A673 (cell line): ENCODE measurements at places on chromosomes 3 and 15.

GRCh38 chr15:77387365-77388105, 32.4 kb downstream of the PEAK1 start:
- DNase-seq = peak; percentile 27
- no peaks in the 10 kb centered on the region for H3K27me3 ChIP-seq

DNA sequence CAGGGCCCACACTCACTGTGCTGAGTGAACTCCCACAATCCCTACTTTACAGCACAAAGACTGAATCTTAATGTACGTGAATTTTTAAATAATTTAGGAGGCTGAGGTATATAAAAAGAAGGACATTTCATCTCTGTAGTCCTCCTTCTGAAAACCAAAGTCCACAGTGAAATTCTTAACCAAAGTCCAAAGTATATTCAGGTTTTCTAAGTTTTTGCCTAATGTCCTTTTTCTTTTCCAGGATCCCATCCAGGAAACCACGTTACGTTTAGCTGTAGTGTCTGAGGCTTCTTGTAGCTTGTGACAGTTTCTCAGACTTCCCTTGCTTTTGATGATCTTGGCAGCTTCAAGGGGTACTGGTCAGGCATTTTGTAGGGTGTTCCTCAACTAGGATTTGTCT, 44.5 kb downstream of the SCAP start:
- no peaks in the 10 kb centered on the region for H3K4me1 ChIP-seq
- no peaks in the 10 kb centered on the region for H3K27me3 ChIP-seq
- H3K27ac ChIP-seq = no peak overlapping the region

- no peak for DNase-seq
- no peaks in the 10 kb centered on the region for H3K4me1 ChIP-seq
- no peaks in the 10 kb centered on the region for H3K36me3 ChIP-seq
- no peaks in the 10 kb centered on the region for H3K27me3 ChIP-seq
- no peak overlapping the region for H3K27ac ChIP-seq
- H3K4me3 ChIP-seq = no peak overlapping the region
These were observed 45.4 kb upstream of the CTSH start for GRCh38 chr15:78990278-78990677.

- H3K27me3 ChIP-seq = no peaks in the 10 kb centered on the region
- H3K27ac ChIP-seq = no peak overlapping the region
- no peaks in the 10 kb centered on the region for H3K4me1 ChIP-seq
- no peak for DNase-seq
These were observed 653.6 kb downstream of the NLGN1 start for GRCh38 chr3:174051191-174051590.

DNA sequence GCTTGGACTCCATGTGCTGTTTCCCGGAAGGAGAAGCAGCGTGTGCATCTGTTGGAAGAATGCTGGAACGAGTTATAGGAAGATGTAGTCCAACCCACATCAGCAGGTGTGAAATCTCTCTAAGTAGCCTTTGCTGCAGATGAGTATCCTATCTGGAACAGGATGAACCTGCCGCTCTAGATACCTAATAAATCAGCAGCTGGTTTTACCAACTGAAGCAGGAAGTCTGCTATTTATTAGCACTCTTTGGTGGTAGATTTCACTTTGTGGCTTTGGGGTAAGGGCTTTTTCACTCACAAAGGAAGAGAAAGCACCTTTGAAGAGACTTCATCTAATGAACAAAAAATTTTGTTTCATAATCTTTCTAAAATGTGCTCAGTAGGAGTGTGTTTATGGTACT, 66.4 kb downstream of the DCUN1D1 start:
- no peaks in the 10 kb centered on the region for H3K4me1 ChIP-seq
- H3K36me3 ChIP-seq = no peaks in the 10 kb centered on the region
- H3K4me3 ChIP-seq = no peak overlapping the region
- H3K27me3 ChIP-seq = no peaks in the 10 kb centered on the region

GRCh38 chr15:63041974-63042876, at the start of gene TPM1:
TSS of gene TPM1 (plus strand) at chr15:63042747. CDS start at chr15:63042830, 83 bp downstream.
- DNase-seq = peak; percentile 51
- no peak within 1 kb of the TSS for H3K27ac ChIP-seq
- H3K4me1 ChIP-seq = peaks cover 17% of the 10 kb centered on the region
- H3K27me3 ChIP-seq = peaks cover 68% of the 10 kb centered on the region

DNA sequence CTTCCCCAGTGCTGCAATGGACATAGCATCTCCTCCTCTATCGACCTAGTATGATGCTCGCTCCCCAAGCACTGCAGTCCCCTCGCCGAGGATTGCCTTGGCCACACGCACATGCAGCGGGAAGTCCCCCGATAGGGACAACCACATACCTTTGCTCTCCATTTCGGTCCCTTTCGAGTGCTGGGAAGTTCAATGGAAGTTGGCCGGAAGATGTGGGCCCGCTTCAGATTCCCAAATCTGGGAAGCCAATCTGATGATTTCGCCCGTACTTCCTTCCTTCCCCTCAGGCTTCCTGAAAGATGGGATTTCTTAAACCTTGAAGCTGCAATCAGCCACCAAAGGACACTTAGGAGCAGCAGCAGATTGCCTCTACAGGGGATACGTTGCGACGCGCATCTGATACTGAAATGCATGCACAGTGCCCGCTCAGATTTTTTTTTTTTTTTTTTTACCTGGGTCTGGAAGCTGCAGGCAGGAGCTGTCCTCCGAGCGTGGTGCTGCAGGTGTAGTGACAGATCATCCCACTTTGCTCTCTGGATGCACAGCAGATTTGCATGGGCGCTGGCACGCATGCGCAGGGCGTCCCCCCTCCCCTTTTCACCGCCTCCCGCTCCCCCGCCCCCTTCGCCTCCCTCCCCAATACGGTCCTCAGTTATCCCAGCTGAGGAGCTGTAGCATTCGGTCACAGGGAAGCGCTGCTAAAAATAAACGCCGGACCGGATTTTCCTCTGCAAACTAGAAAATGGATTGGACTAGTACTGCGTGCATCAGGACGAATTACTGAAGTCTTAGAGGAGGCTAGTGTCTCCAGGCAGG, at the start of gene FGF12:
Gene FGF12, minus strand, starts transcription at position 510 of the 816 bp plus-strand sequence.
- H3K27ac ChIP-seq = no peak within 1 kb of the TSS
- peaks cover 7% of the 10 kb centered on the region for H3K4me1 ChIP-seq
- H3K4me3 ChIP-seq = peak within 1 kb of the TSS; percentile 33
- peaks cover 34% of the 10 kb centered on the region for H3K27me3 ChIP-seq

DNA sequence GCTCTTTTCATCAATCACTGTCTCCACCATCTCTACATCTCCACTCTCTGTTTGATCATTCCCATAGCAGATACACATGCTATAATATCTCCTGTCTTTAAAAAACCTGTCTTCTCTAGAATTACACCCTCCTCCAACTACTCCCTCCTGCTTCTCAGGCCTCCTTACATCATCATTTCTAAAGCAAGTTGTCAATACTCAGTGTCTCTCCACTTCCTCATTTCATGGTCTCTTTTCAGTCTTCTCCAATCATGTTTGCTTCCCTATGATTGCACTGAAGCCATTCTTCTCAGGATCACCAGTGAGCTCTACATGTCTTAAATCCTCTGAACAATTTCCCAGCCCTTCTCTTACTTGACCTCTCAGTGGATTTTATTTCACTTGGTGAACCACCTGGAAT, 87.0 kb upstream of the ZNF280D start:
- no peaks in the 10 kb centered on the region for H3K36me3 ChIP-seq
- H3K27ac ChIP-seq = no peak overlapping the region
- H3K27me3 ChIP-seq = no peaks in the 10 kb centered on the region

- H3K36me3 ChIP-seq = no peaks in the 10 kb centered on the region
- no peak overlapping the region for H3K4me3 ChIP-seq
- H3K27me3 ChIP-seq = no peaks in the 10 kb centered on the region
- DNase-seq = no peak
- H3K27ac ChIP-seq = no peak overlapping the region
These were observed 15.2 kb downstream of the GABRA5 start for GRCh38 chr15:26882112-26882511.

DNA sequence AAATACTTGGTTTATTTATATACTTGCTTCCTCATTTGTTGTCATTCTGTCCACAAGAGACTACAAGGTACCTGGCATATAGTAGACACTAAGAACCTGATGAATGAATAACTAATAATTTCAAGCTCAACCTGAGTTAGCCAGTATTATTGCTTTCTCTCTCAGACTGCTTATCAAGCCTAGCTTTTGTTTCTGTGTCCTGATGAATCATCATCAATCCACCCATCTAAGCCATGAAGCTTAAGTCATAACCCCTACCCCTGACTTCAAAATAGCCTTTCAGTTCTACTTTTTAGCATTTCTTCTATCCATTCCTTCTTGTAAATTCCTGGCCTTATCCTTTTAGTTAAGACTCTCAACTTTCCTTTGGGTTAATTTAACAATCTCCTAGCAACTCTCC, 420.8 kb downstream of the EPHA6 start:
- no peak for DNase-seq
- H3K36me3 ChIP-seq = no peaks in the 10 kb centered on the region
- no peak overlapping the region for H3K27ac ChIP-seq
- H3K4me3 ChIP-seq = no peak overlapping the region

- no peak for DNase-seq
- H3K27me3 ChIP-seq = no peaks in the 10 kb centered on the region
- no peaks in the 10 kb centered on the region for H3K36me3 ChIP-seq
- H3K4me3 ChIP-seq = no peak overlapping the region
These were observed 39.3 kb downstream of the C2CD4A start for GRCh38 chr15:62106096-62106495.

DNA sequence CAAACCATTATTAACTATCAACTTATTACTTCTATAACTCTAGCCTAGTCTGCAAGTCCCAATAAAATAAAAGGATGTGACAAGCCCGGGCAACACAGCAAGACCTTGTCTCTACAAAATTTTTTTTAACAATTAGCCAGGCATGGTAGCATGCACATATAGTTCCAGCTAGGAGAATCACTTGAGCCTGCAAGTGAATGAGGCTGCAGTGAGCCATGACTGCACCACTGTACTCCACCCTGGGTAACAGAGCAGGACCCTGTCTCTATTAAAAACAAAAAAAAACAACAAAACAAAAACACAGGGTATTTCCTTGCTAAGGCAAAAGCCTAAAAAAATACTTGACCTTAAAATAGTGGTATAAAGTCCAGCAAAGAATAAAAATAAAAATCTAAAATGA, 31.4 kb downstream of the ANKRD28 start:
- no peaks in the 10 kb centered on the region for H3K36me3 ChIP-seq
- no peak overlapping the region for H3K4me3 ChIP-seq
- no peaks in the 10 kb centered on the region for H3K27me3 ChIP-seq
- H3K27ac ChIP-seq = no peak overlapping the region
- DNase-seq = no peak
